ENCODE measurements at places on chromosomes 13 and 19. TPM values are rescaled to one million over a fixed set of nuclear protein-coding genes. Genes with fewer than 3 reads are reported as not detected.

CEACAM1 gene
- 2.8 TPM for total RNA-seq

IGSF23 gene
- total RNA-seq = not detected

NFIX gene
- total RNA-seq = 120 TPM

SGCG gene
- 152 TPM for total RNA-seq

SH2D3A gene
- not detected for total RNA-seq

Measured in heart right ventricle (tissue), 16 donors.